Bone marrow (tissue), 2 donors: ENCODE measurements at places on chromosomes 2 and 18.

DNA sequence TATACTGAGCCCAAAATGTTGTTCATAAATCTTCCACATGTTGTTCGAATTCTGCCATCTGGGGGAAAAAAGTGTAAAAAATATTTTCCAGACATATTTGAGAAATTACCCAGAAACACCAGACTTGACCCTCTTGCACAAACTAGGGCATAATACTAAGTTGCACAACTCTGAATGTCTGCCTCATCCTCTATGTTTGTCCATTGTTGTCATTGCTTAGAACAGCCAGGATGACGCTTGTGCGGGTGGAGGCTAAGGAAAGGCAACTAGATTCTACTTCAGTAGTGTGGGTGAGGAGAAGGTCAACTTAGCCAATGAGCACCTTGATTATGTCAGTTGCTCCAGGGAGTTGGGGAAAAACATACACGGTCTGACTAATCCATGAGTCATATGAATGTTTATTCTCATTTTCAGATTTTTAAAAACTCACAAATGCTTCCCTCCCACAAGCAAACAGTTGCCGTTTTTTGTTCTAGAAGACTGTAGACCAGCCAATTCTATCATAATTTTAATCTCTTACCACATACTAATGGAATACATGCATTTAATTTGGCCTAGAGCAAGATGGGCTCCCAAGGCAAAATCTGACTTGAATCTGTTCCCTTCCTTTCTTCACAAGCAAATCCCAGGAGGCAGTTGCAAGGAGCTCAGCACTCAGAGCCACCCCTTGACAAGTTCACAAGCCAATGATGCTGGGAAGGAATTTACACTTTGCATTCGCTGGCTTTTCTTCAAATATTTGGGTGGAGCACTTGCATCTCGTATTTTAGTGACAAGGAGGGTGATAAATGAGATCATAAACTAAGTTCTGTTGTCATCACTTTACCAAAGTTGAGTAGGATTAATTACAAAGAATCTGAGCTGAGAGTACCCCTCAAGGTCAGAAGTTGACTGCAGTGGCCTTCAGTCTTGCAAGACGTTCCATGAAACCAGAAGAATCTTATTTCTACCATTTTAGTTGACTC, 163.2 kb upstream of the TWIST2 start:
- no peak for DNase-seq

DNA sequence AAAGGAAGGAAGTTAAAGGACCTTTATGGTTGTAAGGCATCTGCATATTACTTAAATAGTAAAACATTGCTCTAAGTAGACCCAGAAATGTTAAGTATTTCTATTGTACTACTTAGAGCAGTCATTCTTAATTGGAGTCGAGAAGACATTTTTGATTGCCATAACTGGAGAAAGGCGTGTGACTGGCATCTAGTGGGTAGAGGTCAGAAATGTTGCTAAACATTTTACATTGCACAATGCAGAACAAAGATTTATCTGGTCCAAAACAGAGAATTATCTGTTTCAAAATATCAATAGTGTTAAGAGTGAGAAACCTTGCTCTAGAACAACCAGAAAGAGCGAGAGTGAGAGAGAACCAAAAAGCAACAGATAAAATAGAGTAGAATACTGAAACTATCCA, 23.3 kb upstream of the ROCK1 start:
- no peak for DNase-seq

GRCh38 chr2:14616342-14616741, 16.2 kb upstream of the LRATD1 start:
- no peak for DNase-seq

DNA sequence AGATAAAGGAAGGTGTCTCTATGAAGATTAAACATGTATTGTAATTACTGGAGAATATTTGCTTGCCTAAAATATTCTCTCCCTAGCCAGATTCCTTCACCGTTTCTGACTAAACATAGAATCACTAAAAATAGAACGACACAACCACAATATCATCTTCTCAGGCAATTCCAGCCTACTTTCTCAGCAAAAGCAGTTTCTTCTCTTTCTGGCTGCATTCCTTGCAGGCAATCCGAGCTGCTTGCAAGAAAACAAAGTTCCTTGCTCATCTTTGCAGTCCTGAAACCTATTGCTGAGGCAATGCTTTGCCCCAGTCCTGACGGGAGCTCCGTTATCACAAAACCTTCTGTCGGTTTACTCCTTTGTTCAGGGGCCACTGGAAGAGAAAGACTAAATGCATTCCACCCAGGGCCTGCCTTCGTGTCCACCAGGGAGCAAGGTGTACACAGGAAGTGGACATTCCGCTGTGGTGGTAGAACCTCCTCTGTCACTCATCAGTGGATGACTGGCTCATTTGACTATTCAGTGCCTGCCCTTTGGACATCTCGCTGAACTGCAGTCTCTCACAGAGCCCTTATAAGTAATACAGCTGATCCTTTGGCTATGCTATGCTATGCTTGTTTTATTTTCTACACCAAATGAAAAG, 239.2 kb upstream of the DOK6 start:
- DNase-seq = no peak

GRCh38 chr2:224769489-224769888, 53.3 kb upstream of the CCDC195 start:
- no peak for DNase-seq

DNA sequence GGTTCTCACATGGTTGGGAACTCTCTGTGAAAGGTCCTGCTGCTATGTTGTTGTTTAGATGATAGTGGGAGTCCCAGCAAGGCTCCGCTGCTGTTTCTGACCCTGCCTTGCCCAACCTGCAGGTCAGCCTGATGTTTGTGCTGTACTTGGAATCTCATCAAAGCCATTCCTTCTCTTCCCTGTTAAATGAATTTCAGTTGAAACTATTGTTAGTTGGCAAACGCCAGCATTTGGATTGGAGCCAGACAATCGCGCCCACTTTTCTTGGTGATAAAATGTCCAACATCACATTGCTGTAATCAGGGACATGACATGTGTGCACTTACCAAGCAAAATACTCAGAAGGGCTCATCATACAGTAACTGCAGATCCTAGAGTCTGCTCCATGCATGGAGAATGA, 12.8 kb upstream of the TWSG1 start:
- DNase-seq = no peak

DNA sequence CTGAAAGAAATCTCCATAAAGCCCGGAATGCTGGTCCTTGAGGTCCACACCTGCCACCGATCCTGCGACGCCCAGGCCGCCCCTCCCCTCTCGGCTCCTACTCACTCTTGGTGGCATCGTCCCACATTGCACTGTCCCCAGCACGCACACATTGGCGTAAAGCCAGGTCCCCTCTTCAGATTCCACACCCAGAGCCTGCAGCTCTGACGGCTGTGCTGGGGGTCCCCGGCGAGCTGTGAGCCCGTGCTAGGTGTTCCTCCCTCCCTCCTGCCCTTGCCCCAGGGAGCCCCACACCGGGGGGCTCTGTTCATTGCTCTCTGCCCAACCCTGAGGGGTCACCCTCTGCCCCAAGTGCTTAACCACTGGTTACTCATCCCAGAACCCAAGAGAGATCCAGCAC, 8.5 kb downstream of the TPO start:
- no peak for DNase-seq

GRCh38 chr2:64534363-64534762, 10.2 kb downstream of the AFTPH start:
- peak; percentile 16 for DNase-seq

DNA sequence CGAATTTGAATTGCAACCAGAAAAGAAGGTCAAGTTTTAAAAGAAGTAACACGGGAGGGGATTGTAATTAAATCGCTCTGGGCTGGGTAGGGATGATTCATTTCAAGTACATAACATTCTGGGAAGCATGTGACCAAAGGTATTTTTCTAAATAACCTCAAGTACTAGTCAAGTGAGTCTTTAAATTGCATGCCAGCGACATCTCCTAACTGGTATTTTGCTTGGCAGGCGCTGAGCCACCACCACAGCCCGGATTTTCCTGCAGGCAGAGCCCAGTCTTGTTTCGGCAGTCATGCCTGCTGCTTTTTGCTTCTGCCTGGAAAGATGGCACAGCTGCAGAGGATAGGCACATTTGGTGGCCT, 33.7 kb upstream of the NPAS2 start:
- DNase-seq = no peak

GRCh38 chr18:21996351-21996826, 173.0 kb upstream of the GATA6 start:
- DNase-seq = no peak

DNA sequence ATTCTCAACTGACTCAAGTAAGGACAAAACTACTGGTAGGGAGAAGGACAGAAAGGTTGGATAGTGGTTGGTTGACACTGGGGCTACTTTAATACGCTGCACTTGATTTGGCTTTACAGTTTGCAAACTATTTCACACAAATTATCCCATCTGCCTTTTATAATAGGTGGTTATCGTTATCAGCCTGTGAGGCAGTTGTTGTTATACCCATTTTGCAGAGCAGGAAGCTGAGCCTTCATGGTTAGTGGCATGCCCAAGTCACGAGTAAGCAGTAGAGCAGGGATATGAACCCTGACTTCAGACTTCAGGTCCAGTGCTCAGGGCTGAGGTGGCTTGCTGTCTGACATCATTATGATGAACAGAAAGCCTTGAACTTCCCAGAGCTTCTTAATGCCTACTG, 5.3 kb downstream of the CTIF start:
- no peak for DNase-seq

DNA sequence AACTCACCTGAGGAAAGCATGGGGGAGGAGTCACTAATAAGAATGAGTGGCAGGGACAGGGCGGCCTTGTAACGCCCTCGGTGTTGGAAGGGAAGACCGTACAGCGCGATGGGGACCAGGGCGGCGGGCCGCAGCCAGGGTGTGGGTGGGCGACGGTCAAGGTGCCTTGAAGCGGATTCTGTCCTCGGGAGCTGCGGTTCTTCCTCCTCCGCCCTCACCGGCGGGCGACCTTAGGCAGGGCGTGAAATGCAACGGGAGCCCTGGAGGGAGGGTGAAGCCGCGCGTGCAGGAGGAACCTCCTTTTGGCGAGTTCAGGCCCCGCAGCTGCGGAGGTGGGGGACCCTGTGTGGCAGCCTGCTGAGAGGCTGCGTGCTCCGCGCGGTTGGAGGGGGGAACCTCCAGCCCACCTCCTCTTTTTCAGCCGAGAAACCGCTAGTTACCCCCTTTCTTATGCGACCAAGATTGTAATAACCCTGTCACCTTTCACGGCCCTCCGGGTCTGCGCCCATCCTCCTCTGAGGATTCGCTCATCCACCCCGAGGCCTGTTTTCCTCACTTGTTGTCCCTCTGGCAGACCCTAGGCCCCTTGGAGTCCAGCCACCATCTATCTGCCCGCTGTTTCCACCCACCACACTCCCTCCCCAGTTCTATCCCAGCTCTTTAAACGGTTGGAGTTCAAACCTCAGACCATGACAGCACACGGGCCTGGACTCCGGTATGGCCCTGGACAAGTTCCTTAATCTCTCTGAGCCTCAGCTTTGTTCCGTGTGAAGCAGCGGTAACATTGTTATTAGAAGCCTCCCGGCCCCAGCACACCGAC, 823 bp upstream of the RNU2-63P start:
- peak; percentile 89 for DNase-seq

DNA sequence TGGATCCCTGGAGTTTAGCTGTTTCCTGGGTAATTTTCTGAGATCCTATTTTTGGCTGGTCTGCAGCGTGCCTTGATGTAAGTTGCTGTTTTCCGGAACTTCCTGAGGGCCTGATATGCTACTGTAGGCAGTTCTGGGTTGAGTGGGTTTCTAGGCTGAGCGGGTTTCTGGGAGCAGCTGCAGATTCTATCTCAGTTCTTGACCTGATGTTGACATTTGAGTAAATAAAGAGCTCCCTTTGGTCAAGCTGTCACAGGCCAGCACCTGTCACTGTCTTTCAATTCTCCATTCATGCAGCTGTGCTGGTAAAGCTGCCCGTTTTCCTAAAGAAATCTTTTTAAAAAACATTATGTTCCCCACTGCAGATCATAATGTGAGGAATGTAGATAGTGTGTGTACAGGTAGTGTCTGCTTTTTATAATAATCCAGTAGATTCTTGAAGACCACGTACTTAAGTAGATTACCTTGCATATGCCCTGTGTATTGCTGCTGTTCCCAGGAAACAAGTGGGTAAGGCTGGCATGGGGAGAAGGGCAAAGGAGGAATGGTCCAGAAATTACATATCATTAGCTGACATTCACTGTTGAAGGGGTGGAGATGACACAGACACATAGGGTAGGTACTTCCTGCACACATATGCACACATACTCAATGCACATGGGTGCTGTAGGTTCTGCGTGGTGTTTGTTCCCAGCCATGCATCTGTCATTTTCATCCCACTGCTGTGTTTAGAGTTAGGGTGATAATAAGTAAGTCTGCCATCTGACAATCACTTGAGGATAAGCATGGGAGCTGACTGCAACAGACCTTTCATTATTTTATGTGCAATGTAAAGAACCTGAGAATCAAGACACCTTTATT, 25.9 kb downstream of the CD28 start:
- DNase-seq = no peak

- DNase-seq = no peak
Observed at GRCh38 chr18:46939337-46939963, 22.0 kb downstream of the KATNAL2 start.

- DNase-seq = no peak
Observed at GRCh38 chr18:77039196-77040130, 93.1 kb downstream of the MBP start.

- no peak for DNase-seq
Observed at GRCh38 chr2:197435598-197436420, 981 bp upstream of the SF3B1 start.

- DNase-seq = no peak
Observed at GRCh38 chr2:75491129-75491753, 69.5 kb downstream of the EVA1A start.

GRCh38 chr18:48099481-48100164, 169.2 kb upstream of the SMAD2 start:
- DNase-seq = no peak

GRCh38 chr2:9800975-9801726, 42.1 kb upstream of the TAF1B start:
- peak; percentile 7 for DNase-seq

DNA sequence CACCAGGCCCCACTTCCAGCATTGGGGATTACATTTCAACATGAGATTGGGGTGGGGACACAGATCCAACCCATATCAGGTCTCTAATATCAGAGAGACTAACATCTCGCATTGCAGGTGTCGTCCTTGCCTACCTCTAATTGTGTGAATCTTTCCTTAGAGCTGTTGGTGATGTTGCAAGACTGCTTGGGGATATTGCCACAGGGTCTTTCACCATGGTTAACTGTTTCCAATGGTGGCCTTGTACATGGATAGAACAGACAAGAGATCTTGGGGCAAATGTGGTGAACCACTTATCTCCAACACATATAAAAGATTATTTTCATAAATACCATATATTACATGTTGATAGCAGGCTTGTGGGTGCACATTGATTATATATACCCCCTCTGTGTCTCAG, 270.3 kb upstream of the LINC00305 start:
- DNase-seq = no peak

DNA sequence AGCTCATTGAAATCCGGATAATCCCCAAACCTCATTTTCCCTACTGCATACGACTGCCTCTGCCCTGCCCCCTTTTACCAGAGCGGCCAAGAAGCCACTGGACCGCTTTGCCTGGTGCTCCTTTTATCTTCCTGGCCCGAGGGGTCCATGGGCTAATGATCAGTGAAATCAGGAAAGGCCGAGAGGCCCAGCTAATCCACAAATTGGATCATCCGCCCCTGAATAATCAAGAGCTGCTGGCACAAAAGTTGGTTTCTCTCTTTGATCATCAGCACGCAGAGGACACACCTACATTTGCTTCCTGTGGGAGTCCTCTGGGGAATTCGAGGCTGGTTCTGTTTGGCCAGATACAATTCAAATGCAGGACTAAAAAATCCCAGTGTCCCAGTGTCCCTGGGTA, 144.5 kb downstream of the INSIG2 start:
- no peak for DNase-seq
